T-helper 2 cell (primary cell): ENCODE measurements at places on chromosomes 13 and 19.

- DNase-seq: no peak
Measured at GRCh38 chr13:97285221-97285955, 63.3 kb downstream of the MBNL2 start.

DNA sequence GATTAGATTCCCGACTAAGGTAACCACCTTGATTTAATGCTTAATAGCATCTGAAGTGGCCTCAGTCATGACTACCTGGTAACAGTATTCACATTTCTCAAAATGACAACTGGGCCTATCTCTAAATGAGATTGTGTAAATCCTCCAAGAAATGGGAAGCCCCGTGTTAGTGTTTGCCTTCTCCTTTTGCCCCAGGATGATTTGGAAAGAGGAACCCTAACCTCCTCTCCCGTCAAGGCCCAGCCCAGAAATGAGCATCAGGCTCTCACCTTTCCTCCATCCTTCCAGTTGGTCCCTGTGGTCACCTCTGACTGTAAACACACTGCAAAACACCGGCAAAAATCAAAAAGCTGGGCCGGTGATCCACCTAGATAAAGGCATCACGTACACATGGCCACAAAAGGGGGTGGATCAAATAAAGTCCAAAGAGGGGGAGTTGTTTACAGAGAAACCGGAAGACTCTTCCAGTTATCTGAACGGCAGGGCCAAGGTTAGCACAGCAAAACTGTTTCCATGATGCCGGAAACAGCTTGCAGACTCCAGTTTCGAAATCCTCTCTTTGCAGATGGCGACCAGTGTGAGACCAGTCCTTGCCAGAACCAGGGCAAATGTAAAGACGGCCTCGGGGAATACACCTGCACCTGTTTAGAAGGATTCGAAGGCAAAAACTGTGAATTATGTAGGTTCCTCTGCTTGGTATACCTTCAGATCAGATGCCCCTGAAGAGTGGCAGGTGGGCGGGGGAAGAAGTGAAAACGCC, 16.4 kb downstream of the F10 start:
- no peak for DNase-seq

DNA sequence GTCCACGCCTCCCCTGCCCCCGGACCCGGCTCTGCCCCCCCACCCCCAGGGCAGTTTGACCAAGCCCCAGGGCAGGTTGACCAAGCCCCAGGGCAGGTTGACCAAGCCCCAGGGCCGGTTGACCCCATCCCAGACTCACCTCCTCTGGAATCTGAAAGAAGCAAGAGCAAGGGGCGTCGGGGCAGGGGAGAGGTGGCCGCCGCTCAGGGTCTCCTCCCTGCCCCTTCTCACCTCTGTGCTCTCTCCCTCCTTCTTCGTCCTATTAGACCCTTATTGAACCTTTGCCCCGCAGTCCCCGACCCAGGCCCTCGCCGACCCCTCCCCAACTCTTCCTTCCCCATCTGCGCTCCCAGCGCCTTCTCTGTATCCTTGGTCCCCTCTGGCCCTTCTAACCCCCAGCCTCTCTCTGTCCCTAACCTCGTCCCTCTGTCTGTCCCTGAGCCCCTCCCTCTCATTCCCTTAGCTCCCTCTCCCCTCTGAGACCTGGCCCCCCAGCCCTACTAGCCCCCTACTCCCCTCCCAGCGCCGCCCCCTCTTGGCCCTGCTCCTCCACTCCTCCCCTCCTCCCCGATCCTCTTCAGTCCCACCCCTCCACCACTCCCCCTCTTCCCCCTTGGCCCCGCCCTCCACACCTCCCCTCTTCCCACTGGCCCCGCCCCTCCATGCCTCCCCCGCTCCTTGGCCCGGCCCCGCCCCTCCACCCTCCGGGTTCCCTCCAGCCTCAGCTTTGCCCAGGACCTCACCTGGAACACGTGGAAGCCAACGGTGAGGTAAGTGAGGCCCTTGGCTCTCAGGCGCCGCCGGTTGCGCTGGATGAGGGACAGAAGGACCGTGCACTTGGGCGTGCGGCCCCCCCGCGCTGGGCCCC, 7.6 kb downstream of the CAPN12 start:
- peak; percentile 45 for DNase-seq

- no peak for DNase-seq
Measured at GRCh38 chr13:102707467-102707866, 12.6 kb upstream of the METTL21C start.

DNA sequence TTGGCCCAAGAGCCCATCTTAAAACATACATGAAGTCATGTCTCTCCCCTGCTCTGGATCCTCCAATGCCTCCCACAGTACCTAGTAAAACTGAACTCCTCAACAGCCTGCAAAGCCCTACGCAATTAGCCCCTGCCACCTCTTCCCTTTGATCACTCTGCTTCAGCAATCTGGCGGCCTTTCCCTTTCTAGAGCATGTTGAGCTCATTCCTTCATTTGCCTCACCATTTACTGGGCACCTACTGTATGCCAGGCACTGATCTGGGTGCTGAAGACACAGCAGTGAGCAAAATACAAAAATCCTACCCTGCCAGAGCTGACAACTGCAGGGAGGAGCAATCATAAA, 2.9 kb downstream of the KEAP1 start:
- no peak for DNase-seq

DNA sequence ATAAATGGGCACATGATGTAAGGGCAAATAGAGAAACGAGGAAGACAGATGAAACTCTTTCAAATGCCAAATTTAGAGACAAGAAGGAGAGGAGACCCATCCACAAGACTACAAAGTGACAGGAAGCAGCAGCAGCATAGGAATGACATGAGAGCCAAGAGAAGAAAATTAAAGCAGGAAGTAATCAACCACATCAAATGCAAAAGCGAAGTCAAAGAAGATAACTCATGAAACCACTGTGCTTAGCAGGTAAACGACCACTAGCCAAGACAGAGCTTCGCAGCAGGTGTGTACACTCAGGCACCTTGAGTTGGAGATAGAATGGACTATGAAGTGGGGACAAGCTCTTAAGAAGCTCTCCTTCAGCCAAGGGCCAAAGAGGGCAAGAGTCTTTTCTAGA, 64.1 kb downstream of the KLF12 start:
- no peak for DNase-seq

GRCh38 chr13:51625555-51626345, 41.5 kb downstream of the WDFY2 start:
- no peak for DNase-seq

- no peak for DNase-seq
Measured at GRCh38 chr13:104198801-104199200, 1132.6 kb upstream of the SLC10A2 start.

DNA sequence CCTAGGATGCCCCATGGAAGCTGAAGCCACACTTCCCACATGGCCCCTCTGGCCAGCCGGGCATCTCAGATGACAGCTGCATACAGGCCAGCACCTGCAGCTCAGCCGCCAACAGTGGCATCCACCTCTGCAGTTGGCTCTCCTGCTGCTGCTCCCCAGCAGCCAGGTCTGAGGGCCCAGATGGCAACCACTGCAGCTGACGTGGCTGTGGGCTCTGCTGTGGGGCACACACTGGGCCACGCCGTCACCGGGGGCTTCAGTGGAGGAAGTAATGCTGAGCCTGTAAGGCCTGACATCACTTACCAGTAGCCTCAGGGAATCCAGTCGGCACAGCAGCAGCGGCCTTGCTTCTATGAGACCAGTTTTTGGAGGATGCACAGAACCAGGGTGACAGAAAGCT, 45.3 kb upstream of the LSM14A start:
- no peak for DNase-seq

DNA sequence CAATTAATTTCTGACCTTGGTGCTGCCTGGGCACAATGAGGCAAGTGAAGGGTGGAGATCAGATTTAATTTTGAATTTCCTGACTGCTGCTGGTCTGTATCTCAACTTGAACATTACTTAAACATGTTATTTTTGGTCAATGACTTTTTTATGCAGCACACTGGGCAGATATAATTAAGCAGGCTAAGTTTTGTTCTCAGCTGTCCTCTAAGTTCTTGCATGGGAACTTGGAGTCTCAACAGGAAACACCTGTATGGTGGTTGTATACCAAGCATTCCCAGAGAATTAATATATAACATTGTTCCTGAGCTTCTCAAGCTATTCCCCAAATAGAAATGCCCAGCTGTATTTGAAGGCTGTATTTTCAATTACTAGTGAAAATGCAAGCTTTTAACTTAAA, 113.5 kb upstream of the EDNRB start:
- no peak for DNase-seq

DNA sequence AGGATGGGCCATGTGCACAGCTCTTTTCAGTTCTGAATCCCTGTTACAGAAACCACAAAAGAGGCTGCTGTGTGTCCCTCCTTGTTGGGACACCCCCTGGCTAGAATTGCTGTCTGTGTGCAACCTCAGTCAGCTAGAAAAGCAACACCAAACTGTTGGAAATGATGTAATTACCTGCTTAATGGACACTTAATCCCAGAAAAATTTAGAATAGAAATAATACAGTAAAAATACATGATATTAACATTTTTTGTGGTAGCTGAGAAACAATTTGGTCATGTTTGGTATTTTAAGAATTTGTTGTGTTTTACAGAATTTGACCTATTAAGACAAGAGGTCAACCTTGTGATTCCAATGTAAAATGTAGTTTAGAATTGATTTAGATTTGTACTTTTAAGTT, 46.8 kb downstream of the FAM124A start:
- DNase-seq: no peak

- no peak for DNase-seq
Measured at GRCh38 chr13:36337938-36338641, 8.1 kb downstream of the SPART start.

DNA sequence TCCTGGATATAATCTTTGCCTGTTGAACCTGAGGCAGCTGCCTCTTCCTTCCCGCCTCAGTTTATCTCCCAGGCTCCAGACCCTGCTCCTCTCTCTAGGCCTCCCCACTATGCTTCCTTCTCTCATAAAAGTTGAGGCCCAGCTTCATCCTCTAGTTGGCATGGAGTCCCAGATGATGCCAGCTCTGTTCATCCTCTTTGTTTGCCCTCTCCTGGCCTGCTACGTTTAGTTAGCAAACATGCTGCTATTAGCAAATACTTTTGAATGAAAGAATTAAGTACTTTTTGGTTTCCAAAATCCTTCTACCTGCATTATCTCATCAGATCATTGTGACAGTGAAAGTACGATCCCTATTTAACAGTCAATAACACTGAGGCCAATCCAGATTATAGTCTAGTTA, 472.5 kb downstream of the COG6 start:
- no peak for DNase-seq

DNA sequence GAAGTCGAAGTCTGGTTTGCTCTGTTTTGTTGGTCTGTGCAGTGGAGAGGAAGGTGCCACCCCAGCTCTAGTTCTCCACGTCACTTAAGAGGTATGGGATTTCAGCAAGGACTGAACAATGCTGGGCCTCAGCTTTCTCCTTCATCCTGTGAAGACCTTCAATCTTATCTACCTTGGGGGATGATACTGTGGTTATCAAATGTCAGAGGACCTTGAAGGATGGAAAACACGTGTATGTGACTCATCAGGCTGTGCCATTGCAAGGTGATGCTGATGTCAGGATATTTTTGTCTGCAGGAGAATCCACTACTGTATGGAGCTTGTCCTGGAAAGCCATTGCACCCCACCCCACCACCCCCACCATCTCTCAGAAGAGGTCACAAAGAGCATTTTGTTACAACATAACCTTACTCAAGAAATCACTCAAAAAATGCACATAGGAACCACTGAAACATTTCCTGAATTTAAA, 81.4 kb upstream of the UQCRFS1 start:
- no peak for DNase-seq

GRCh38 chr19:12194827-12195731, 32.2 kb downstream of the ZNF136 start:
- DNase-seq: peak; percentile 24

DNA sequence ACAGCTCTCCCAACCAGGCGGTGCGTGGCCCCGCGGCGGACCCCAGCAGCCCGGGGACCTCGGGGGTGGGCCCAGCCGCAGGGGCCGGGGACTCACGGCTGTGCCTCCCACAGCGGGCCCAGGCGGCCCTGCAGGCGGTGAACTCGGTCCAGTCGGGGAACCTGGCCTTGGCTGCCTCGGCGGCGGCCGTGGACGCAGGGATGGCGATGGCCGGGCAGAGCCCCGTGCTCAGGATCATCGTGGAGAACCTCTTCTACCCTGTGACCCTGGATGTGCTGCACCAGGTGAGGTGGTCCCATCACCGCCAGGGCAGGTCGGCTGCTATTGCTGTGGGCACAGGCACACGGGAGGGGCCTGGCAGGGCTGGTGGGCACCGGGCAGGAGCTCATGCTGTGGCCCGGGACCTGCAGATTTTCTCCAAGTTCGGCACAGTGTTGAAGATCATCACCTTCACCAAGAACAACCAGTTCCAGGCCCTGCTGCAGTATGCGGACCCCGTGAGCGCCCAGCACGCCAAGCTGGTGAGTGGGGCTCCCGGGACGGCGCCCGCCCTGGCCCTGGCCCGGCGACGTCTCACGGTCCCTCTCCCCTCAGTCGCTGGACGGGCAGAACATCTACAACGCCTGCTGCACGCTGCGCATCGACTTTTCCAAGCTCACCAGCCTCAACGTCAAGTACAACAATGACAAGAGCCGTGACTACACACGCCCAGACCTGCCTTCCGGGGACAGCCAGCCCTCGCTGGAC, 7.3 kb downstream of the PTBP1 start:
- no peak for DNase-seq

DNA sequence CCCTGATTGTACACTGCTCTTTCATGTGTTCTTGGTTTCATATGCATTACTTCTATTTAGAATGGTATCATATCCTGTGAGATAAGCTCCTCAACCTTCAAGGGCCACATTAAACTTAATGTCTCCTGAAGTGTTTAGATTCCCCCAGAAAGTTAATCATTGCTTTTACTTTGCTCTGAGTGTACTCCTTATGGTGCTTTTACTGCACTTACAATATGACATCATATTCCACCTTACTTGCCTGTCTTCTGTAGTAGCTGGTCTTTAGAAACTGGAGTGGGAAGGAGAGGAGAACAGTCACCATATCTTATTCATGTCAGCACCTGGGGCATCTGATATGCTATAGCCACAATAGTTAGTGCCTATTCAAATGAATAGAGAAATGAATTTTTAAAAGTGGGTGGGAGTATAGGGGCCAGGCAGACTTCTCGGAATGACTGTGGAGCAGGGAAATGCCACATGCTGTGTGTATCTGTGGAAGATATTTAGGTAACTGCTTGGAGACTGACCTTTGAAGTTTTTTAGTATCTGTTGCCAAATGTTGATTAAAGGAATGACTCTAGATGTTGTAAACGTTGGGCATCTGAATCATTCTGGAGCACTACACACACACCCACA, 40.2 kb downstream of the SLAIN1 start:
- no peak for DNase-seq

DNA sequence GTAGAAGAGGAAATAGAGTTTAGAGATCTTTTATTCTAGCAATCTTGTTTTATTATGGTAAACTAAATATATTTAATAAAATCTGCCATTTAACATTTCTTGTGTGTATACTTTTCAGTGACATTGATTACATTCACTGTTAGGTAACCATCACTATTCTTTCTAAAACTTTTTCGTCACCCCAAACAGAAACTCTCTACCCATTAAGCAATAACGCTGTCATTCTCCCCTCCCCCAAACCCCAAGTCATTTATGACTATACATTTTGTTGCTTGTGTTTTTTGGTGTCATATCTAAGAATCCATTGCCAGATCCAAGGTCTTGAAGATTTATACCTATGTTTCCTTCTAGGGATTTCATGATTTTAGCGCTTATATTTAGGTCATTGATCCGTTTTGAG, 10.6 kb downstream of the URI1 start:
- no peak for DNase-seq

- peak; percentile 32 for DNase-seq
Measured at GRCh38 chr13:51797664-51798488, 6.1 kb downstream of the DHRS12 start.

- DNase-seq: no peak
Measured at GRCh38 chr13:37118016-37118415, 12.6 kb upstream of the CSNK1A1L start.

- DNase-seq: no peak
Measured at GRCh38 chr13:103303078-103303651, 236.9 kb upstream of the SLC10A2 start.
